Effector memory CD4-positive, alpha-beta T cell (primary cell): ENCODE measurements at places on chromosomes 1 and 21.

GRCh38 chr1:113763661-113764060 lies 4.4 kb upstream of the PHTF1 start:
- DNase-seq: no peak

DNA sequence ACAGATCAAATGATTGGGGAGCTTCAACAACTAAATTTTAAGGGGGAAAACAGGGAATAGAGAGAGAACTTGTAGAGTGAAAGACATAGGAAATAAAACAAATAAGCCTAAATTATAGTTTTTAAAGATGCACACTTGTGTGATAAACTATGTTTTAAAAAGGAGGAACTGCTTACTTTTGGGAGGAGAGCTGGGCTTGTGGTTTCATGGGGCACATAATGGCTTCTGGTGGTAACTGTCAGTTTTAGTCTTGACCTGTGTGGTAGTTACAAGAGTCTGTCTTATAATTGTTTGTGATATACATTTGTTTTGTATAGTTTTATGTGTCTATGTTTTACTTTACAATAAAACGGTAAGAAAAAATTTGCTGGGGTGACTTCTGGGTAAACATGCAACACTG lies 165.3 kb downstream of the COL24A1 start:
- DNase-seq: no peak

- DNase-seq: no peak
These were observed 178.1 kb downstream of the ZP4 start for GRCh38 chr1:237712586-237713157.

DNA sequence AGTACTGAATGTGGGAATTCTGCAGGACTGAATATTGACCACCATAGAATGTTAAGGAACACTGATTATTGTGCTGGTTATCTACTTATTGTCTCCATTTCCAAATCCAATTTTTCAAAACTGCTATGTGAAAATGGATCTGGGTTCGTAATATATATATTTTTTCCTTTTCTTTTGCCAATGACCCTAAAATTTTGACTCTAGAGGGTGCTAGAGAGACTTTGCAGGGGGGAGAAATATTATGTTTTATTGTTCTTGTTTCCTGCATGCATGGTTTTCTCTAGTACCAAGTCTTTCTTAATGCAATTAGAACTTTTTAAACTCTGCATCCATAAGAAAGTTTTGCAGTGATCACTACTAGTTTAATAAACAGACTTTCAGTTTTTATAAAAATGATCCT lies 1256.9 kb downstream of the BRINP3 start:
- DNase-seq: no peak

DNA sequence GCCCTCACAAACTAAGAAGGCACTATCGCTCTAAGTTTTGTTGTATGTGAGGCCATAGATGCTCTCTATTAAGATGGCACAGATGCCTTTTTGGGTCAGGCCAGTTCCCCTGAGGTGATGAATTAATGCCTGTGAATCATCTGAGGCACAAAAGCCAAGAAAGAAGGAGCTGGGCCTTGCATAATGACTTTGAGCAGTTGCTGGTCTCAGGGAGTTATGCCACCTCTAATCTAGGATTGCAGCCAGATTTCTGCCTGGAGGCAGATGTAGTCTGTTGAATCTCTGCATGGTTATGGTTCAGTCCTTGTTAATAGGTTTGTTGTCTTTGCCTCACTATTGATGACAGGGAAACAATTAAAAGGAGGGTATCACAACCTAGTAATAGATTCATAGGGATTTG lies 168.1 kb upstream of the CHRM3 start:
- no peak for DNase-seq

DNA sequence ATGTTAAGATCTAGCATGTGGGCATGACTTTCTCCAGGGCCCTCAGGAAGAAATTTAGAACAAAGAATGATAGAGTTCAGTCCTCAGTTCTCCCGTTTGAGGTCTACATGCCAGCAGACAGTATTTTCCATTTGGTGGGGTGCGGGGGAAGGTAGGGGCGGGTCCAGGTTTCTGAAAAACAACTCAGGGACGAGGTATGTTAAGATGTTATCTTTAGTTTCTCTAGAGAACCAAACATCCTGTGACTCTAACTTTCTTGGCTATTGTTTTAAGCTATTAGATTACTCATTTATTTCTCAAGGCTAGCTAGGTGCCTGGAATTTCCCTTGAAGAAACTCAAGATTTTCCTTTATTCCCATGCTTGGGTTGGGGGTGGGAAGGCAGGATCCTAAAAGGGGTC lies 42.3 kb upstream of the SYT14 start:
- no peak for DNase-seq

DNA sequence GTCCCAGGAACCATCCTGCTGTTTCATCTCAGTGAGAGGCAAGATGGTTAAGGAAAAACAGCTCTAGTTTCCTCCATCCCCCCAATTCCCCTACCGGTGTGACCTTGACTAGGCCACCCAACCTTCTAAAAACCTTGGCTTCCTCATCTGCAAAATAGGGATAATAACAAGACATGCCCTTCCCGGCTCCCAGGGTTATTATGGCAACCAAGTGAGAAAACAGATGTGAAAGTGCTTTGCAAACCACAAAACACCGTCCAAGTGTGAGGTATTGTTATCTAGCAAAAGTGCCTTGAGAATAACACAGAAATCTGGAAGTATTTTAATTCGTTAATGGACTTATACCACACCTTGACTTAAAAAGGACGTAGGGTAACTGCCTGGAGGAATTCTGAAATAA lies 62.7 kb downstream of the ITPKB start:
- DNase-seq: no peak
